Myocyte (in vitro differentiated cells): ENCODE measurements at places on chromosomes 13 and 19.

GRCh38 chr13:99926014-99926731, 45.4 kb downstream of the ZIC5 start:
- peak; percentile 53 for DNase-seq

- no peak for DNase-seq
These were observed 31.8 kb upstream of the ADGRE5 start for GRCh38 chr19:14349426-14349825.

DNA sequence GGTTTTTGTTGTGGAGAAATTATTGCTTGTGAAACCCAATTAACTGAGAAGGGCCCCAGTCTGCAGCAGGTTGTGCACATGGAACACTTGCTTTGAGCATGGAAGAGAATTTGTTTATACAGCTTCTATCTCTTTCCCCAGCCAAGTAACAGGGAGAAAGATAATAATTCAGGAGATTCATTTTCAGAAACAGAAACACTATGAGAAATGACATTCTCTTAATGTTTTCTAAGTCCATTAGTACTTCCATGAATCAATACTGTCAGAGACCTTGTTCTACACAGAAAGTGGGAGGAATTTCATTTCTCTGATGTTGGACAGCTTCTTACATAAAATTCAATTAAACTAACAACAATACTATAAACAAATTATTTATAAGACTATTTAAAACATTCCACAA, 446.3 kb downstream of the KLF12 start:
- no peak for DNase-seq

GRCh38 chr13:41919031-41919740, 41.7 kb downstream of the VWA8 start:
- no peak for DNase-seq
